ENCODE measurements at places on chromosomes 12 and 14. TPM values are rescaled to one million over a fixed set of nuclear protein-coding genes. Genes with fewer than 3 reads are reported as not detected.

The KRT5 gene
- 0.49 TPM for total RNA-seq

The CEBPE gene
- total RNA-seq, result not detected

The SYT10 gene
- not detected for total RNA-seq

The ATP2B1 gene
- 58.2 TPM for total RNA-seq

The RND1 gene
- total RNA-seq, result 4.3 TPM

The ADAMTS20 gene
- total RNA-seq, result not detected

The MIP gene
- not detected for total RNA-seq

The DIO3 gene
- total RNA-seq, result not detected

The C12orf43 gene
- total RNA-seq, result 23.3 TPM

The FKBP3 gene
- 125 TPM for total RNA-seq

The IFNG gene
- not detected for total RNA-seq

The LRRC43 gene
- not detected for total RNA-seq

The VRTN gene
- total RNA-seq, result not detected

The RIN3 gene
- 24.4 TPM for total RNA-seq

Data from A549 treated with GW870086 at 1 μM for 4 hours (cell line).